HT1080 (cell line): ENCODE measurements at places on chromosomes 4 and X. TPM values are rescaled to one million over a fixed set of nuclear protein-coding genes. Genes with fewer than 3 reads are reported as not detected.
A peak's percentile ranks its signal among the peaks of the same experiment; 100 is the strongest.

Gene SLBP
- total RNA-seq, result 139 and 142 TPM in 2 replicates

Gene SPP1
- 30.6 and 37.1 TPM in 2 replicates for total RNA-seq

Gene SHROOM4
- total RNA-seq, result 1.5 and 1.9 TPM in 2 replicates

Gene BMP3
- 0.02 TPM in 1 of 2 replicates, not detected in the other for total RNA-seq

Gene EDNRA
- 14.9 and 15.0 TPM in 2 replicates for total RNA-seq

Gene RHOXF2
- not detected in 2 replicates for total RNA-seq

Gene ZNF81
- 5.6 and 7.7 TPM in 2 replicates for total RNA-seq

- DNase-seq, result no peak
Measured at GRCh38 chr4:141356321-141356962, 135.7 kb downstream of the ZNF330 start.

DNA sequence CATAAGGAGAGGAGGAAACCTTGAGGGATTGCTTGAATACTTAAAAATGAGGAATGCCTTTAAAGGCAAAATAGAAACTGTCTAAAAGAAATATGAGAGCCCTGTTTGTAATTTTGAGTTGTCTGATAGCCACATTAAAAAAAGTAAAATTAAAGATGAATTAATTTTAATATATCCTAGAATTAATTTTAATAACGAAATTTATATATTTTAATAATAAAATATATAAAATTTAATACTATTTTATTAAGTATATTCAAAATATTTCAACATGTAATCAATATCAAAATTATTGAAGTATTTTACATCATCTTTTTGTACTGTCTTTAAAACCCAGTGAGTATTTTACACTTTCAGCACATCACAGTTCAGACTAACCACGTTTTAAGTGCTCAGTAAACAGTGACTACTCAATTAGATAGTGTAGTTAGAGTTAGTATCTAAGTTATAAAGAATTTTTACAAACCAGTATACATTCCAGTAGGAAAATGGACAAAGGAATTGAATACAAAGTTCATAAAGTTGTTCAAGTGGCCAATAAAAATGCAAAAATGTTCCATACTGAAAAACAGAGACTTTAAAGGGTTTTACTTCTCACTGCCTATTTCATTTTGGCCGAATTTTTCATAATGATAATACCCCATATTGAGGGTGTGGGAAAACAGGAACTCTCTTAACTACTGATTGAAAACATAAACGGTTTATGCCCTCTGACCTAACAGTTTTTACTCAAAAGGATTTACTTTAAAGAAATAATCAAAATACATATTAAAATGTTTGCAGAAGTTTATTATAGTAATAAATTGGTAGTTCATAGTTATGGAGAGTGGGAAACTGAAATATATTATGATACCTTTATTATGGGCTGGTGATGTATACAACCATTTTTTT, 2.9 kb downstream of the SLC30A9 start:
- DNase-seq, result no peak

DNA sequence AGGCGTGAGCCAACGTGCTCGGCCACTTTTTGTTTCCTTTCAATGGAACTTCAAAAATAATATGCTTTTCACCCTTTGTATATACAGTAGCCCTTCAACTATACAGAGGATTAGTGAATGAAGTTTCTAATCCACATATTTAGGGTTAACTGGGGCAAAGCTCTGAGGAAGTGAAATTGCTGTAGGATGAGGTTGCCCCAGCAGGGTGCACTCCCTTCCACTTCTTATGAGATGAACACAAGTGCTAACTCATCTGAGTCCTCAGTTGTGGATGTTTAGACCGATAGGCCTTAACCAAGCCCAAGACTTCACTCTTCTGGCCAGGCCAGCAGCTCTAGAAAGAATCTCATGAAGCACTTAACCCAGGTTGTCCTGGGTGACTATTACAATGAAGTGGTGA, 29.1 kb upstream of the CT55 start:
- DNase-seq, result no peak

DNA sequence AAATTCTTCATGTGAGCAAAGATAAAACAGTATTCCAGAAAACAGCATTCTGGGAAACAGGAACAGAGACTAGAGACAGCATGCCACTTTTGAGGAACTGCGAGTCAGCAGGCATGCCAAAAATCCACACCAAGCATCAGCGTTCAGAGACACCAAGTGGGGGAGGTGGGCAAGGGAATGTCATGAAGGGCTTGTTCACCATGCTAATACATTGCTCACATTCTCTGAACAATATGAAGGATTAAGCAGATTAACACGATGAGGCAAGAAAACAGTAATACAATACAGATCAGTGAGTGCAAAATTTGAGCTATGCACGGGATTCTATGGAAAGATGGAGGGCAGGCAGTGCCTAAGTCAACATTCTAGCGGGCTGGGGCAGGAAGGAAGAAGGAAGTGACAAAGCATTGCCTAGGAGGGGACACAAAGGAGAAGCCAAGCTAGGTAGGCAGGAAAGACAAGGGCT, 278.3 kb downstream of the FBXW7 start:
- DNase-seq, result peak; percentile 57

GRCh38 chr4:1403591-1404572, 2.4 kb downstream of the NKX1-1 start:
- DNase-seq, result no peak

GRCh38 chr4:3232001-3232400, 17.0 kb upstream of the MSANTD1 start:
- DNase-seq, result no peak

- DNase-seq, result no peak
Measured at GRCh38 chr4:99622341-99622740, 35.3 kb downstream of the C4orf54 start.

DNA sequence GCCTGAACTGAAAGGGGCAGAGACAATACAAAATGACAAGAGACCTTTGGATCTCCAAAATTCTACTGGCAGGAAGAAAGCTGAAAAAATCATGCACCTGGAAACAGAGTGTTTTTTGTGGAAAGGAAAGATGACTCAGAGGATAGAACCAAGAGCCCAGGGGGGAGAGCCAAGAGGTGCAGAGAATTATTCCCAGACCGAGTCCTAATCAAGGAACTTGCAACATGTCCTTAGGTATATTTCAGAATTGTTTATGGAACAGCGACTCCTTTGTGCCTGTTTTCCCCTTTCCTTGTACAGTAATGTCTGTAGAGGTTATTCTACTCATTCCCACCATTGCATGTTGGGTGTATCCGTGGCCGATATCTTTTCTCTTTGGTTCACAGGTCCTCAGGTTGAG, 71.7 kb downstream of the YIPF6 start:
- peak; percentile 35 for DNase-seq
